T-cell (primary cell): ENCODE measurements at places on chromosomes 12 and 14.
A peak's percentile ranks its signal among the peaks of the same experiment; 100 is the strongest.

GRCh38 chr14:75554482-75554881 is 23.9 kb upstream of the FLVCR2 start:
- no peak overlapping the region for H3K4me3 ChIP-seq
- H3K36me3 ChIP-seq = no peaks in the 10 kb centered on the region
- peaks cover 12% of the 10 kb centered on the region for H3K4me1 ChIP-seq

DNA sequence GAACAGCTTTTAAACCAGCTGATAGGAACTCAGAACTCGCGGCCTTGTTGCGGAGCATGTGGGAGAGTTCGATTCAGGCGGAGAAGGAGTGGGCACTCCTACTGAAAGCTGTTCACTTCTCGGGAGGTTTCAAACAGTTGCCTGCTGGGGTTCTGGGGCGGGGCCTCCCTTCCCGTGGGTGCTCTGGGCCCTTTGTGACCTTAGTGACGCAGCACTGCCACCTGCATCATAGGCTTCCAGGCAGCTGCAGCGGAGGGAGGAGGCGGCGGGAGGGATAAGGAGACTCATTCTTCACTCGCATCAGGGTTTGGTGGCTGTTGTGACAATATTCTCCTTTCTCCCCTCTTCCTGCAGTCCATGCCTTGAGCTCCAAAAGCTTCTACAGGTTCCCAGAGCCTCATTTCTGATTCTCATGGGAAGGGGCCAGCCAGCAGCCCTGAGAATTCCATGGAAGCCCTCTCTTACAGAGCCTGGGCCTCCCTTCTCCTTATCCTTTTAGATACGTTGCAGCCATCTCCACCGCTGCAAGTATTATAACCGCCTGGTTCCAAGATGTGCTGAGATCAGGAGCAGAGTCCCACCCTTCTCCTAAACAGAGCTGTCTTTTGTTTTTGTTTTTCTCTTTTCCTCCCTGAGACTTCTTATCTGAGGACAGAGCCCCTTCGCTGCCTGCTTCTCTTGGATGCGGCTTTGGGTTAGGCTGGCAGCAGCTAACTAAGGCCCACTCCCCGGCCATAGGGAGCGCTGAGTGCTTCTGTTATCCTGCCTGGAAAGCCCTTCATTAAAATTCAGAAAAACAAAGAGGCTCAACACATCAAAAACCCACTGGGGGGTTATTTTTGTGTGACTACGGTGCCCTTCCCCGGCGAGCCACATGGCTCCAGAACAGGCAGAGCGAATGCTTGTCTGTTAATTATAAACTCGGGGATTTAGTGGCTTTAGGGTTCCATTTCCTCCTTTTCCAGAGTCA is 67.6 kb upstream of the GPATCH2L start:
- no peak for DNase-seq
- no peaks in the 10 kb centered on the region for H3K27me3 ChIP-seq
- no peak overlapping the region for H3K4me3 ChIP-seq
- no peak overlapping the region for H3K27ac ChIP-seq
- no peaks in the 10 kb centered on the region for H3K4me1 ChIP-seq

GRCh38 chr14:33014710-33015109 is 76.0 kb downstream of the NPAS3 start:
- no peaks in the 10 kb centered on the region for H3K27me3 ChIP-seq
- no peak for DNase-seq
- H3K27ac ChIP-seq = no peak overlapping the region
- no peak overlapping the region for H3K4me3 ChIP-seq

DNA sequence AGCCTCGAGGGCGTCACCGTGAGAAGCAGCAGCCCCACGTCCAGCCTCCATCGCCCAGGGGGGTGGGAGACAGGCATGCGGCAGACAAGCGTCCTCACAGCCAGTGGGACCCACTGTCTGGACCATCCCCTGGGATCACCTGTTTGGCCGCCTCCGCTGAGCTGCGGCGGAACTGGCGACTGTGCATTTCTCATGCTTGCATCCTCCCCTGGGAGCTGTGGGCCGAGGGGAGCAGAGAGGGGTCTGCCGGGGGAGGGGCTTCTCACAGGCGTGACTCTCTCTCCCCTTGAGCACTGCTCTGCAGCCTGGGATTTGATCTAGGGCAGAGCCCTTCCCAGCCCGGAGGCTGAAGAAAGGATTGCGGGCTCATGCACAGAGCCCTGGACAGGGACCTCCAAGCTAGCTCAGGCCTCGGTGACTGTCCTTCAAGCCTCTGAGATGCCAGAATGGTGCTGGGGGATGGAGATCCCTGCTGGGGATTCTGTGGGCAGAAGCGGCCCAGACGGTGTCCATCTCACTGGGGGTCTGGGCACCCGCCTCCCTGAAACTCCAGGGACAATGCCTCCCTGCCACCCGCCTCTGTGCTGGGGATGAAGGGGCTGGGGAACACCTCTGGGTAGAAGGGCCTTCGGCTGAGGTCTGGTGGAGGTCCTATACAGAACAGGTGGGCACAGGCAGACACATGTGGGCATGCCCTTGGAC is 61.1 kb downstream of the PRIMA1 start:
- no peak overlapping the region for H3K4me3 ChIP-seq
- H3K36me3 ChIP-seq = no peaks in the 10 kb centered on the region
- no peak for DNase-seq
- no peaks in the 10 kb centered on the region for H3K4me1 ChIP-seq
- no peak overlapping the region for H3K27ac ChIP-seq

GRCh38 chr14:31286456-31287293 is 79.1 kb upstream of the HECTD1 start:
- peak; percentile 3 for DNase-seq
- H3K27ac ChIP-seq = no peak overlapping the region
- no peaks in the 10 kb centered on the region for H3K36me3 ChIP-seq
- no peaks in the 10 kb centered on the region for H3K27me3 ChIP-seq
- no peaks in the 10 kb centered on the region for H3K4me1 ChIP-seq
- H3K4me3 ChIP-seq = no peak overlapping the region

- no peaks in the 10 kb centered on the region for H3K27me3 ChIP-seq
- peaks cover 62% of the 10 kb centered on the region for H3K4me1 ChIP-seq
- DNase-seq = no peak
- H3K4me3 ChIP-seq = no peak overlapping the region
- no peaks in the 10 kb centered on the region for H3K36me3 ChIP-seq
- no peak overlapping the region for H3K27ac ChIP-seq
Measured at GRCh38 chr14:93037351-93037750, 78.4 kb downstream of the ITPK1 start.

DNA sequence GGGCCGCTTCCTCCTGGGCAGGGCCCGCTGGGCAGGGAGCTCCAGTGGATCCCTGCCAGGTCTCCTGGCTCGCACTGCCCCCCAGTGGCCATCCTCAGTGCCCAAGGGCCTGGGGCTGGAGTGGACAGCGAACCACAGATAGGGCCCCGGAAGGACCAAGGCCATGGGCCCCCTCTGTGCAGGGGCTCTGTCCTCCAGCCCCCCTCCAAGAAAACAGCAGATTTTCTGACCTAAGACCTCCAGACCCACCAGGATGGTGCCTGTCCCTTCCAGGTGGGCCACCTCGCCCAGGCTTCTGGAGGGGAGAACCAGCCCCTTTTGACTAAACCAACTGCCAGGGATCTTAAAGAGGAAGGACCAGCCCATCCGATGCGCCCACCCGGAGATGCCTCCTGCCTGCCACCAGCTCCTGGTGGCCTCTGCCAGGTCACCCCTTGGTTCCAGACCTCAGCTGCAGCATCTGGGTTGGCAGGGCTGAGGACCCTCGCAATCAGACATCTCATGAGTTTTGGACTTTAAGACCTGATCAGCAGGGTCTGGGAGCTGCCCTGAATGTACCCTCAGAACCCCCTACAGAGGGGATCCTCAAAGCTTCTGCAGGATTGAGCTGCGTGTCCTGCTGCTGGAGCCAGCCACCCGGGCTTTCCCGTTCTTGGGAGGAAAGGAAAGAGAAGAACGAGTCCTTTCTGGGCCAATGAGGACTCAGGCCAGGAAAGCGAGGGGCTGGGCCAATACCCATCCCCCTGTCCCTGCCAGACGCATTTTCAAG is 325.8 kb upstream of the DIO3 start:
- no peaks in the 10 kb centered on the region for H3K36me3 ChIP-seq
- no peak overlapping the region for H3K4me3 ChIP-seq
- DNase-seq = no peak
- H3K4me1 ChIP-seq = no peaks in the 10 kb centered on the region

- H3K4me3 ChIP-seq = no peak overlapping the region
- no peaks in the 10 kb centered on the region for H3K27me3 ChIP-seq
- no peaks in the 10 kb centered on the region for H3K36me3 ChIP-seq
- DNase-seq = no peak
Measured at GRCh38 chr14:54085841-54086240, 129.2 kb upstream of the BMP4 start.

DNA sequence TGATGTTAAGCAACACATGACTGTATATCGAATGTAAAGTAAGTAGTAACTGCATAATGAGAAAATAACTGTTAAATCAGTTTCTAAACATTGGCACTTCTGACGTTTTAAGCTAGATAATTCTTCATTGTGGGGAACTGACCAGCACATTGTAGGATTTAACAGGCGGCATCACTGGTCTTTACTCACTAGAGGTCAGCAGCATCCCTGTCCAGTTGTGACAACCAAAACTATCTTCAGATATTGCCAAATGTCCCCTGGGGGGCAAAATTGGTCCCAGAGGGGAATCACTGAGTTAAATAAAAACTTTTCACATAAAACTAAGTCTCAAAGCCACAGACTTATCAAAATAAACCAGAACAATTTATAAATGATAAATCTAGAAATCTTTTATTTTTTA is 65.3 kb downstream of the BLTP3B start:
- peaks cover 18% of the 10 kb centered on the region for H3K36me3 ChIP-seq
- H3K27me3 ChIP-seq = no peaks in the 10 kb centered on the region
- no peak overlapping the region for H3K4me3 ChIP-seq
- no peaks in the 10 kb centered on the region for H3K4me1 ChIP-seq

DNA sequence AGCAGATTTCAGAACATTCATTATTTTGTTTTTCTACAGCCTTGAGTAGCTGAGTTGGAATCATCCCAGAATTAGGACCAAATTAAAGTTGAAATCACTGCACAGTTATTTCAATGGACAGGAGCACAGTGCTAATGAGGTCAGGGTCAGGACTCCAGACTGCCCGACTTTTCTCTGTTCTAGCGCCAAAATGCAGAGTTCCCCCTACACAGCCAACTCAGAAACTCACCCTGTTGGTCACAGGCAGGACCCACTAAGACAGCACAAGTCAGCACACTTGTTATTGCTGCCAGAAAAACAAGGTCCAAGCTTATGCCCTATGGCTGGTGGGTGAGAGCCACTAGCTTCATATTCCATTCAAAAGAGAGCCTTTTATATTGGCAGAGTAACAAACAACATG is 198.1 kb upstream of the KRR1 start:
- no peaks in the 10 kb centered on the region for H3K4me1 ChIP-seq
- no peak overlapping the region for H3K4me3 ChIP-seq
- DNase-seq = no peak
- H3K27me3 ChIP-seq = no peaks in the 10 kb centered on the region
- no peaks in the 10 kb centered on the region for H3K36me3 ChIP-seq
- H3K27ac ChIP-seq = no peak overlapping the region

GRCh38 chr12:57603815-57604453 is 690 bp upstream of the DTX3 start:
- H3K36me3 ChIP-seq = peaks cover 36% of the 10 kb centered on the region
- peaks cover 27% of the 10 kb centered on the region for H3K4me1 ChIP-seq

DNA sequence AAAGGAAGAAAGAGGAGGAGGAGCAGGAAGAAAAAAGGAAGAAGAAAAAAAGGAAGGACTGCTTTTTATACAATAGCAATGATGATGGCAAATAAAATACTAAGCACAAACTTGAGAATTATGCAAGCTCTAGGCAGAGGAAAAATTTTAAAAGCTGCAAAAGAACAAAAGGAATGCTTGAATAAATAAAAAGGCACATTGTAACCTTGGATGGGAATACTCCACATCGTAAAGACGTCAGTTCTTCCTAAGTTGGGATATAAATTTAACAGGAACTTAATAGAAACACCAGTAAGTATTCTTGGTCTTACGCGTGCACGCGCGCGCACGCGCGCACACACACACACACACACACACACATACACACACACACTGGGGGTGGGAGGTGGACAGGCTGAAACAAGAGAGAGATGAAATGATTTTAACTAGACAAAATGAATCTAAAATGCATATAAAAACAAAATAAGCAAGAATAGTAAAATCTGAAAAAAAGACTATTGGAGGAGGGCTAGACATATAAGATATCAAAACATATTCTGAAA is 43.0 kb downstream of the SERPINA3 start:
- no peak overlapping the region for H3K27ac ChIP-seq
- H3K4me3 ChIP-seq = no peak overlapping the region
- no peak for DNase-seq
- no peaks in the 10 kb centered on the region for H3K4me1 ChIP-seq
- H3K27me3 ChIP-seq = no peaks in the 10 kb centered on the region

DNA sequence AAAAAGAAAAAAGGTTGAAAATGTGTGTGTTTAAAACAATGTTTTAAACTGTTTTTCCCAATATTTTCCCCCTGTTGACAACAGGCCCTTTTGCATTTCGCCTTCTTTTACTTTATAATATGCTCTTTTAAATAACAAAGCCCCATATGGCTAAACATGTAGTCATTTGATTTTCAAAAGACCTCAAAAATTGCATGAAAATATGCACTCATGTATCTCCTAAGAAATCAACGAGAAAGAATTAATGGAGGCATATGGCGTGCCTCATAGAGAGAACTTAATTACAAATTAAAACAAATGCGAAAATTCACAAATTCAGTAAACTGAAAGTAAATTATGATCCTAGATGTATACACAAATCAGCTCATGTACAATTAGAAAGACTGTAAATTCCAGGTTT is 202.6 kb upstream of the FOXN3 start:
- H3K36me3 ChIP-seq = no peaks in the 10 kb centered on the region
- DNase-seq = no peak
- H3K27me3 ChIP-seq = no peaks in the 10 kb centered on the region
- H3K27ac ChIP-seq = peak overlapping the region; percentile 85

GRCh38 chr12:116654226-116654743 is 83.6 kb downstream of the SPRING1 start:
- no peaks in the 10 kb centered on the region for H3K27me3 ChIP-seq
- H3K36me3 ChIP-seq = no peaks in the 10 kb centered on the region
- H3K4me3 ChIP-seq = no peak overlapping the region
- H3K4me1 ChIP-seq = no peaks in the 10 kb centered on the region
- H3K27ac ChIP-seq = no peak overlapping the region

- no peaks in the 10 kb centered on the region for H3K36me3 ChIP-seq
- H3K27me3 ChIP-seq = no peaks in the 10 kb centered on the region
- DNase-seq = no peak
- no peaks in the 10 kb centered on the region for H3K4me1 ChIP-seq
Measured at GRCh38 chr14:51449681-51450080, 202.0 kb upstream of the FRMD6 start.

- DNase-seq = no peak
- peaks cover 3% of the 10 kb centered on the region for H3K4me1 ChIP-seq
- no peak overlapping the region for H3K4me3 ChIP-seq
- no peak overlapping the region for H3K27ac ChIP-seq
Measured at GRCh38 chr14:75222208-75222701, 45.8 kb upstream of the TMED10 start.

- H3K4me1 ChIP-seq = no peaks in the 10 kb centered on the region
- DNase-seq = no peak
- no peaks in the 10 kb centered on the region for H3K27me3 ChIP-seq
Measured at GRCh38 chr14:92963301-92964123, 40.6 kb downstream of the CHGA start.

- H3K27ac ChIP-seq = no peak overlapping the region
- H3K4me3 ChIP-seq = no peak overlapping the region
- H3K4me1 ChIP-seq = no peaks in the 10 kb centered on the region
- no peaks in the 10 kb centered on the region for H3K27me3 ChIP-seq
- H3K36me3 ChIP-seq = no peaks in the 10 kb centered on the region
Measured at GRCh38 chr14:104103446-104104075, 18.1 kb downstream of the ASPG start.
